Spinal cord (tissue), 10 donors: ENCODE measurements at places on chromosomes 4 and X. TPM values are rescaled to one million over a fixed set of nuclear protein-coding genes. Genes with fewer than 3 reads are reported as not detected.

DNA sequence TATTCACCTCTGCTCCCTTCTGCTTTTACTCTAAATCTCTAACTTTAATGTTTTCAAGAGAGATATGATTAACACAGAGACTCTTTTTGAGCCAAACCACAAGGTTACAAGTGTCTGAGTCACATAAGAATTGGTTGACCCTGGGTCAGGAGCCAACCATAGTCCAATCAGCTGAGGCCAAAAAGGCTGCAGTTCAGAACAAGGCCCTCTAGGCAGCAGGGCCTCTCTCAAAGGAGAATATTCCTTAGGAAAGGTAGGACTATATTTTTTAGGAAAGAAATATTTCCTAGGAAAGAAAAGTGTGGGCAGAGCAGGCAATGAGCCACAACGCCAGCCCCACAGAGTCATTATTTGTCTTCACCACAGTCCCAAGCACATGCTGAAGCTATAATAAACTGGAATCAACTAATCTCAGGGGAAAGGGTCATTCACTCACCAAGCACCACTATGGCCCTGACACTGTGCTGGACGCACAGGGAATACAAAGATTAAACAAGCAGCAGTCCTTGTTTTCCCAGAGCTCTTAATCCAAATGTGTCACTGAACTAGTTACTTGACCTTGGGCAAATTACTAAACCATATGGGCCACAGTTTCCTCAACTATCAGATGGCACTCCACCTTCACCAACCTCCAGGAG is 2.2 kb downstream of the ATP8A1 start:
- H3K4me3 ChIP-seq, result peak overlapping the region; percentile 59
- H3K4me1 ChIP-seq, result peaks cover 16% of the 10 kb centered on the region
- DNase-seq, result no peak
- no peaks in the 10 kb centered on the region for H3K27me3 ChIP-seq

GRCh38 chr4:84681486-84682274 is 98.8 kb downstream of the CDS1 start:
- DNase-seq, result peak; percentile 31
- H3K27me3 ChIP-seq, result no peaks in the 10 kb centered on the region

- no peak overlapping the region for H3K4me3 ChIP-seq
- no peak overlapping the region for H3K27ac ChIP-seq
- DNase-seq, result no peak
- H3K4me1 ChIP-seq, result no peaks in the 10 kb centered on the region
These were observed 310.5 kb downstream of the RAPGEF2 start for GRCh38 chr4:159413306-159413943.

DNA sequence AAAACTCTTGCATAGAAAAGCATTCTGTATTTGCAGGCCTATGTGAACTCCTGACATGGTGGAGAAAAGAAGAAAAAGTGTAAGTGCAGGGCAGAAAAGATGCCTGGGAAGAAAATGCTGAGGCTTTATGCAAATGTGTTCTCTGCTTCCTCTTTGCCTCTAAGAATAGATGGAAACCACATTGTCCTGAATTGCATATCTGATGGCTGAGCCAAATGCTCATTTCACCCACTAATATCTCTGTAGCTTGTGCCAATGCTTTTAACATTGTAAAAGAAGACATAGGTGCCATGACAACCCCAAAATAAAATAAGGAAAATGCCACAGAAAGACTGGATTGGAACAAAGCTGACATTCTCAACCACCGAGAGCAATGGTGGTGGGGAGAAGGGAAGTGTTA is 307.4 kb downstream of the GRIA2 start:
- H3K4me1 ChIP-seq, result no peaks in the 10 kb centered on the region
- no peaks in the 10 kb centered on the region for H3K36me3 ChIP-seq
- no peaks in the 10 kb centered on the region for H3K27me3 ChIP-seq

GRCh38 chr4:533318-534100 is 34.5 kb downstream of the PIGG start:
- no peak overlapping the region for H3K27ac ChIP-seq
- H3K27me3 ChIP-seq, result no peaks in the 10 kb centered on the region
- DNase-seq, result no peak
- H3K4me1 ChIP-seq, result no peaks in the 10 kb centered on the region

- DNase-seq, result no peak
- no peak overlapping the region for H3K27ac ChIP-seq
- H3K36me3 ChIP-seq, result no peaks in the 10 kb centered on the region
These were observed 482.6 kb upstream of the TENM3 start for GRCh38 chr4:181760560-181760959.

- H3K27me3 ChIP-seq, result peaks cover 12% of the 10 kb centered on the region
- no peak for DNase-seq
- no peak overlapping the region for H3K27ac ChIP-seq
- peaks cover 2% of the 10 kb centered on the region for H3K36me3 ChIP-seq
- H3K4me3 ChIP-seq, result no peak overlapping the region
- H3K4me1 ChIP-seq, result peaks cover 31% of the 10 kb centered on the region
These were observed 6.2 kb downstream of the CD99 start for GRCh38 chrX:2697306-2697705.

DNA sequence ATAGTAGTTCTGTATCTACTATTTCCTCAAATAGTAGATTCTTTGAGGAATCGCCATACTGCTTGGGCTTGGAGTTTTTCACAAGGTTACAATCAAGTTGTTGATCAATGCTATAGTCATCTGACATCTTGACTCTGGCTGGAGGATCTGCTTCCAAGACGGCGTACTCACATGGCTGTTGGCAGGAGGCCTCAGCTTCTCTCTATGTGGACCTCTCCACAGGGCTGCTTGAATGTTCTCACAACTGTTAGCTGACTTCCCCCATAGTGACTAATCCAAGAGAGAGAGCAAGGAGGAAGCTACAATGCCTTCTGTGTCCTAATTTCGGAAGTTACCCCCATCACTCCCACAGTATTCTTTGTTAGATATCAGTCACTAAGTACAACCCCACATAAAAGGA is 10.3 kb downstream of the EGFL6 start:
- no peaks in the 10 kb centered on the region for H3K4me1 ChIP-seq
- no peak for DNase-seq
- peaks cover 19% of the 10 kb centered on the region for H3K27me3 ChIP-seq
- H3K27ac ChIP-seq, result no peak overlapping the region
- no peaks in the 10 kb centered on the region for H3K36me3 ChIP-seq
- no peak overlapping the region for H3K4me3 ChIP-seq

- H3K4me3 ChIP-seq, result no peak overlapping the region
- no peaks in the 10 kb centered on the region for H3K27me3 ChIP-seq
- H3K4me1 ChIP-seq, result no peaks in the 10 kb centered on the region
- DNase-seq, result no peak
These were observed 42.0 kb downstream of the AREG start for GRCh38 chr4:74486905-74487304.

DNA sequence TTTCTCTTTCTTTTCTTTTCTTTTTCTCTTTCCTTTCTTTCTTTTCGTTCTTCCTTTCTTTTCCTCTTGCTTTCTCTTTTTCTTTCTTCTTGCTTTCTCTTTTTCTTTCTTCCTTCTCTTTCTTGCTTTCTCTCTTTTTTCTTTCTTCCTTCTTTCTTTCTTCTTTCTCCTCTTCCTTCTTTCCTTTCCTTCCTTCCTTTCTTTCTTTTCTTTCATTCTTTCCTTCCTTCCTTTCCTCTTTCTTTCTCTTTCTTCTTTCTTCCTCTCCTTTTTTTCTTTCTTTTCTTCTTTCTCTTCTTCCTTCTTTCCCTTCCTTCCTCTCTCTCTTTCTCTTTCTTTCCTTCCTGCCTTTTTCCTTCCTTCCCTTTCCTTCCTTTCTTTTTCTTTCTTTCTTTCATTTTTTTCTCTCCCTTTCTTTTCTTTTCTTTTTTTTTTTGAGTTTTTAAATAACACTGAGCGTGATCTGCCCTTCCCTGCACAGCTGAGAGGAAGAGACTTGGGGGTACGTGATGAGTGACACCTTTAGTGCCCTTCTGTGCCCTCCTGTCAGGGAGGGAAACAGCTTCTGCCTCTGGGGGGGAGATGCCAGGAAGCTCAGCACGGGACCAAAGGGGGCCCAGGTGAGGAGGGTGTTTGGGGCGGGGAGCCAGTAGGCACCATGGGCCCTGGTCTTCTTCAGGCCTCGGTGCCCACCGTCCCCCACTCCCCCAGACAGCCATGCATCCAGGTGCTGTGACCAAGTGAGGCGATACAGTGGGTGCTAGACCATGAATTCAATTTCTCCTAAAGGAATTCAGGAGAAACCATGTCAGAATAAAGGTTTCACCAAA is 36.6 kb upstream of the CDKN2AIP start:
- DNase-seq, result no peak
- H3K36me3 ChIP-seq, result no peaks in the 10 kb centered on the region
- no peaks in the 10 kb centered on the region for H3K27me3 ChIP-seq
- H3K27ac ChIP-seq, result peak overlapping the region; percentile 49

GRCh38 chrX:16658284-16658683 is 8.3 kb downstream of the S100G start:
- peaks cover 29% of the 10 kb centered on the region for H3K27me3 ChIP-seq
- no peaks in the 10 kb centered on the region for H3K36me3 ChIP-seq
- H3K27ac ChIP-seq, result no peak overlapping the region
- no peaks in the 10 kb centered on the region for H3K4me1 ChIP-seq
- DNase-seq, result no peak
- H3K4me3 ChIP-seq, result no peak overlapping the region

- H3K4me1 ChIP-seq, result no peaks in the 10 kb centered on the region
- DNase-seq, result no peak
- H3K4me3 ChIP-seq, result no peak overlapping the region
These were observed 250.3 kb downstream of the GBA3 start for GRCh38 chr4:22942920-22943559.

- H3K27ac ChIP-seq, result no peak overlapping the region
- no peaks in the 10 kb centered on the region for H3K27me3 ChIP-seq
- H3K4me1 ChIP-seq, result no peaks in the 10 kb centered on the region
- H3K36me3 ChIP-seq, result no peaks in the 10 kb centered on the region
- DNase-seq, result no peak
- no peak overlapping the region for H3K4me3 ChIP-seq
These were observed 25.8 kb downstream of the OTUD6A start for GRCh38 chrX:70087857-70088630.

- no peak overlapping the region for H3K27ac ChIP-seq
- H3K4me1 ChIP-seq, result no peaks in the 10 kb centered on the region
These were observed 315.2 kb downstream of the GRID2 start for GRCh38 chr4:92618968-92619367.

GRCh38 chr4:159682996-159683395 is 580.1 kb downstream of the RAPGEF2 start:
- no peak overlapping the region for H3K27ac ChIP-seq
- no peaks in the 10 kb centered on the region for H3K27me3 ChIP-seq

DNA sequence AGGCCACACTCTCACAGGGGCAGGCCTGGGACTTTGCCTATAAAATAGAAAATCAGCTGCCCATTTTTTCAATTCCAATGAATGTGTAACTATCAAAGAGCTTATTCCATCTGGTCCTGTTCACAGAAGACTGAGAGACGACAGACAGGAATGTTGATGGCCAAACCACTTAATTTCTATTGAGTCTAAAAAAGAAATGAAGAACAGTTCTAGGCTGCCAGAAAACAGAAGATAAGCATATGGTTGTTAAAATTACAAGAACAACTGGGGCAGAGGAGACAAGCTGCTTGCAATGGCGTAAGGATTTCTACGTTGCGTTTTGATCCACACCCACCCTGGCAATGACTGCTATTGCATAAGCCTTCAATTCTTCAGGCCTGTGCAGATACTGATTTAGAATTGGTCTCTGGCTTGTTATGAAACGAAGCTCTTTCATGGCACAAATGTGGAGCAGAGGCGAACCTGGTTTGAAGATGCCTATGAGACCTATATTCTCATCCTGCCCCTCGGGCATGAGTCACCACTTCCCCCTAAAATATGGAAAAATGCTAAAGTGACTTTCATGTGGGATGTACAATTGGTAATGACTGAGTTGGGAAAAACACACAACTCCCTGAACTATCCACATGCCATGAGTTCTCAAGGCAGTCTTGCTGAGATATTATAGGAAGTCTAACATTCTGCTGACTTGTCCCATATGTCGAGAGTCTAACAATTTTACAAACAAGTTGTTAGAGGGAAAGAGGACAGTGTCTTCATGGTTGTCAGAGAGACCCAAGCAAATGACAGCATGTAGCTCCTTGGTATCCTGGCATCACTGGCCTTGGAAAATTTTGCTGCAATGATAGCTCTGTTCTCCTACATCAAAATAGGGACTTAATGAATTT is 37.9 kb upstream of the SORBS2 start:
- H3K4me1 ChIP-seq, result no peaks in the 10 kb centered on the region
- no peaks in the 10 kb centered on the region for H3K36me3 ChIP-seq
- no peak for DNase-seq
- no peak overlapping the region for H3K4me3 ChIP-seq

- H3K4me1 ChIP-seq, result no peaks in the 10 kb centered on the region
- no peaks in the 10 kb centered on the region for H3K27me3 ChIP-seq
- H3K36me3 ChIP-seq, result peaks cover 20% of the 10 kb centered on the region
- DNase-seq, result no peak
- no peak overlapping the region for H3K4me3 ChIP-seq
- H3K27ac ChIP-seq, result no peak overlapping the region
These were observed 22.8 kb downstream of the GRSF1 start for GRCh38 chr4:70816894-70817293.

- no peak overlapping the region for H3K27ac ChIP-seq
- no peak overlapping the region for H3K4me3 ChIP-seq
- H3K36me3 ChIP-seq, result no peaks in the 10 kb centered on the region
- no peak for DNase-seq
- H3K27me3 ChIP-seq, result no peaks in the 10 kb centered on the region
These were observed 119.9 kb downstream of the ANK2 start for GRCh38 chr4:113169368-113169767.

Gene USP17L25
- not detected for total RNA-seq

Gene HAND2
- 0.20 TPM for total RNA-seq

Gene TLR3
- 6.2 TPM for total RNA-seq

Gene CDX4
- total RNA-seq, result not detected

Gene MGARP
- 1.1 TPM for total RNA-seq

Gene C1QTNF7
- 2.1 TPM for total RNA-seq
